ENCODE measurements at places on chromosomes 11 and 22.

DNA sequence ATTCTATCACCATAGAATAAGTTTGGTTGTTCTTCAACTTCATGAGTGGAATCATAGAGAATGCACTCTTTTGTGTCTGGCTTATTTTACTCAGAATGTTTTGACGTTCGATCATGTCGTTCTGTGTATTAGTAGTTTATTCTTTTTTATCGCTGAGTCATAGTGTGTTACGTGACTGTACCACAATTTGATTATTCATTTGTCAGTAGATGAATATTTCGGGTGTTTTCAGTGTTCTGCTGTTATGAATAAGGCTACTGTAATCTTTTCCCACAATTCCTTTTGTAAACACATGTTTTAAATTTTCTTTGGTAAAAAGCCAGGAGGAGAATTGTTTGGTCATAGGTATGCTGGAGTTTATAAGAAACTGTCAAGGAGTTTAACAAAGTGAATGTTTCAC, 279.9 kb upstream of the B3GAT1 start:
- no peak for DNase-seq

- DNase-seq: no peak
Measured at GRCh38 chr11:118886681-118887111, 3.0 kb downstream of the CXCR5 start.

DNA sequence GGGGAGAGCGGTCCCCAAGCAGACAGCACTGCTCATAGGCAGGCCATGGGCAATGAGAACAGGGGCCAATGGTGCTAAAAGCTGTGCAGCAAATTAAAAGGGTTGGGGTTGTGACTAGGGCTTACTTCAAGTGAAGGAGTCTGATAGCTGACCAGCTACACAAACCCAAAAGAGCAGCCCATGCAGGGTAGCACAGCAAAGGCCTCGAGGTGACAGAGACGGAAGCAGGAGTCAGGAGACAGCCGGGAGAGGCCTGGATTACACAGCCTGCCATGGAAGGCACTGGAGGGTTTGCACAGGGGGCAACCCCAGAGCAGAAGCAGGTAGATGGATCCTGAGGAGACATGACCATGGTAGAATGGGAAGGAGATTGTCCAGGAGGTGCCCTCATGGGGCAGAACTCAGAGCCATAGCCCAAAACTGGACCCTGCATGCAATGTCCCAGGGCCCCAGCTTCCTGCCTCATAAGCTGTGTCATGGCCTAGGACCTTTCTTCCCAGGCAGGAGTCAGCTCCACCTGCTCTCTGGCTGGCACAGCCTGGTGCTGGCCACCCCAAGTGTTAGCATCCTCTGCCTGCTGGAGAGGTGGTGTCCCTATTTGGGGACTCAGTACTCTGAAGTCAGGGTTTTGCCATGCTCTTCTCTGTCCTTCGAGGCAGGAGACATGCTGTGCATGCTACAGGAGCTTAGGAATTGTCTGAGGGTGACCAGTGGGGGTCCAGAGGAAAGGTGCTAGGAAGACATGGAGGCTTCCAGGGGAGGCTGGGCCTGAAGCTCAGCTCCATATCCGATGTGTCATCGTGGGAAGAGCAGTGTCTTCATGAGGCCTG, 33.3 kb downstream of the RSPH14 start:
- DNase-seq: no peak

DNA sequence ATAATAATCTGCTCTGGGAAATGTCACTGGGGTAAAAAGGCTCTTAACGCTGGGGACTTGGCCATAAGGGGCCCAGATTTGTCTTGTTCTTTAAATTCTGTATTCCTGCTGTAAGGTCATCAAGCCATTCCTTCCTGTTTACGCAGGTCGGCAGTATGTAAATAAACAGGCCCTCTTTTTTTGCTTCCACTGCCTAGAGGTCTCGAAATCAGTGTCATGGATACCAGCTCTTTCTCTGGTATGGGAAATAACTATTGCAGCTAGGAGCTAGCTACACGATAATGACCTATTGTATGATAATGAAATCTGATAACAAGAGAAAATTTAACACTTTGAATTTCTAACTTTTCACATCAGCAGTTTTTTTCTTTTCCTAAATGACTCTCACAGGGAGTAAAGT, 209.2 kb upstream of the NARS2 start:
- DNase-seq: no peak

GRCh38 chr11:125464666-125465065, 31.4 kb downstream of the FEZ1 start:
- no peak for DNase-seq

DNA sequence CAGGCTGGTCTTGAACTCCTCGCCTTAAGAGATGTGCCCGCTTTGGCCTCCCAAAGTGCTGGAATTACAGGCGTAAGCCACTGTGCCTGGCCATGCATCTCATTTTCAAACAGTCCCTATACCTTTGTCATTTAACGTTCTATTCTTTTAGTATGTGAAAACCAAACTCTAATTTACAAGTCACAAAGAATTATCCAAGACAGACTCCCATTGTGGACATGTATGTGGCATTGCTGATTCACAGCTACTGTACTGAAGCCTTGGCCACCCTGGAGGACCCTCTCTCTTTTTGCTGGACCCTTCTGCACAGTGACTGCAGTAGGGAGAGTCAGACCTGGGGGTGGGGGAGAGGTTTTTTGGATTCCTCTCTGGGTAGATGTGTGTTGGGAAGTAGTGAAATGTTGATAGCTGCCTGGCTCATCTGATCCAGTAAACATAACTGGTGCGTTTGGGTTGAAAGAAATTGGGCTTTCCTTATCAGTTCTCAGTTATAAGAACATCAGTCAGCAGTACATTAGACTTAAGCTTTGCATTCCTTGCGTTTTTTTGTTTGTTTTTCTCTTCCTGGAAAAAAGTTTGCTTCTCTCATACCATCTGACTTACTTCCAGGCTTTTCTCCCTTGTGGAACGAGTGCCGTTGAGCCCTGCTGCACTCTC, 65.9 kb downstream of the MED15 start:
- no peak for DNase-seq

- no peak for DNase-seq
Measured at GRCh38 chr11:131534611-131535010, 164.2 kb downstream of the NTM start.

DNA sequence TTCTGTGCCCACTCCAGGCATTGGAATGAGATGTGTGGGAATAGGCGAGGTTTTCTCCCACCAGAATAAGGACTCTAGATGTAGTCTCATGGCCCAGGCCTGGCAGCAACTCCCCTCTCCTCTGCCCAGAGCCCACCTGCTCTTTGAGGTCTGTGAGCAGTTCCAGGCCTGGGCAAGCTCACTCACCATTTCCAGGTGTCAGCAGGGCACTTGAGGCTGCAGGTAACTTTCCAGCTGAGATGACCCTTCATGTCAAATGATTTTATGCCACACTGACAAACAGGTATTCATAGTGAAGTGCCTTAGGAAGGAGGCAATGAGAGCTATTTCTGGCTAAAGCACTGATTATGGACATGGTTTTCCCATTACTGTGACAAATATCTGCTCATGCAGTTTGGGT, 123.3 kb upstream of the CCDC90B start:
- DNase-seq: no peak

GRCh38 chr11:112834277-112834755, 126.9 kb upstream of the NCAM1 start:
- DNase-seq: no peak

DNA sequence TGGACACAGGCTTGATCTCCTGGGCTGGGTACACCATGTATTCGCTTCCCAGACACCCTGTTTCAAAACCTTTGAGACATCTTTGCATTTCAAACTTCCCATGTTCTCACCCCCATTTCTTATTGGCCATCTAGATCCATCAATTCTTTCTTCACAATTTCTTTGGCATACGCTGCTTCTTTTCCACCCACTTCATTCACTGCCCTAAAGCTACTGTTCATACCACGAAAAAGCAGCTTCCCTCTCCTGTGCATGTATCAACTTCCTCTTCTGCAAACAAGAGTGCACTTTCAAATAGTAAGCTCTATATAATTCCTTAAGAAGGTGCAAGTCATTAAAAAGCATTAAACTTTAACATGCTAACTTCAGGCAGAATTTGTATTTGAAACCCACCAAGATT, 21.4 kb downstream of the UVRAG start:
- no peak for DNase-seq

GRCh38 chr11:78801161-78801884, 226.7 kb upstream of the NARS2 start:
- no peak for DNase-seq

GRCh38 chr11:3838504-3838903, 2.3 kb downstream of the RHOG start:
- DNase-seq: no peak

Measured in effector memory CD4-positive, alpha-beta T cell (primary cell).